Right renal cortex interstitium (tissue), 3 donors: ENCODE measurements at places on chromosomes 2 and 18. TPM values are rescaled to one million over a fixed set of nuclear protein-coding genes. Genes with fewer than 3 reads are reported as not detected.

DNA sequence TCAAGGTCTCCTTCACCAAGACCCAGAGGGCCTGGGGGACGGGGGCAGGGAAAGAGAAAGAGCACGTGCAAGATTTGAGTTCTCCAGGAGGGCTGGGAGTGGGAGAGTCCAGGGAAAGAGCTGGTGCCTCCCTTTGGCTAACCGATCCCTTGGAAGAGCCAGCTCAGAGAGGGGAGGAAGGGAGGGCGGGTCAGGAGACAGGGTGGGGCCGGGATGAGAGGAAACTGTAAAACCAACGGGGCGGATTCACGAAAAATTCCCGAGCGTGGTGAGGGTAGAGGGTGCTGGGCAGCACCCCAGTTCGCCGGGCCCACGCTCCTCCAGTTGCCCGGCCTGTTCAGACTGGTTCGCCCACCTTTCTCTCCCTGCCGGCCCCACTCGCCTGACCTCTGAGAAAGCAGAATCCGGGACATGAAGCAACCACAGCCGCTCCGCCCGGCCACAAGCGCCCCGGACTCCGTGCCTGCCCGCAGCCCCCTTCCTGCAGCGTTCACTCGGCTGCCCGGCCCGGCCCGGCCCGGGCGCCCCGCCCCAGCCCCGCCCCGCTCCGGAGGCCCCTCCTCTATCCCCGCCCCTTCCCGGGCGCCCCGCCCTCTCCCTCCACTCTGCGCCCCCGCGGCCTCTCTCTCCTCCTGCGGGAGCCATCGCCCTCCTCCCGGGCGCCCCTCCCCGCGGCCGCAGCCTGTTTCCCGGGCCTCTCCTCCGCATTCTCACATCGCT lies 230.9 kb upstream of the SMAD2 start:
- DNase-seq: no peak

DNA sequence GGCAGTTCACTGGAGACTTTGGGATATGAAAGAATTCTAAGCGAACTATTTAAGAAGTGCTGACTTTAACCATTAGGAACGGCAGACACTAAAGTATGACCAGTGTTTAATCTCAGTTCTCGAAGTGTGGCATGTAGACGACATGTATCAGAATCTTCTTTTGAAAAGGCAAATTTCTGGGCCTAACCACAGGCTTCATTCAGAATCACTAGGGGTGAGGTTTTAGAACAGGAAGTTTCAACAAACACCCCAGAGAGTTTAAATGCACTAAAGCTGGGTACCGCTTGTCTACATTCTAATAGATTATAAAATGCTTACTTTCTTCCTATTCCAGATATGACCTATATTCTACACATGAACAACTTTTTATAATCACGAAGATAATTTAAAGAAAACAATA lies 180.3 kb downstream of the ANKRD44 start:
- no peak for DNase-seq

DNA sequence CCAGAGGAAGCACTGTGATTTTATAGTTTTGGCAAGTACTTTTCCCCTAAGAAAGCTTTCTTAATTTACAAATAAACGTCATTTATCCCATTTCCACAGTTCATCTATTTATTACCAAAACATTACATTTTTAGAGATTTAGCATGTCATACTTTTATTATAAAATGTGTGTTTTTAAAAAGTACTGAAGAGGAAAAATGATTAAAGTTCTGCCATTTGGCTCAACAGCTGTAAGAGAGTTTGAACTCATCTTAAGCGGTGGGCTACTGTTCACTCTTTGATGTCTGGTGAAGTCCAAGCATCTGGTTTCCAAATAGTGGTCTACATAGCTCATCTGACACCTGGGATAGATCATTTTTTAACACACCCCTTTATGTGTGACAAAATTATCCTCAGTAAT lies 51.3 kb upstream of the TANC1 start:
- DNase-seq: no peak

GRCh38 chr2:15889442-15890123 lies 50.8 kb upstream of the MYCN start:
- no peak for DNase-seq

Gene NFATC1
- polyA plus RNA-seq: 6.1 TPM

GRCh38 chr2:227793148-227793712 lies 20.4 kb upstream of the CCL20 start:
- no peak for DNase-seq

- no peak for DNase-seq
These were observed 242.7 kb upstream of the ZSWIM2 start for GRCh38 chr2:187091664-187092063.

- no peak for DNase-seq
These were observed 705.6 kb upstream of the ID2 start for GRCh38 chr2:7976206-7976605.

DNA sequence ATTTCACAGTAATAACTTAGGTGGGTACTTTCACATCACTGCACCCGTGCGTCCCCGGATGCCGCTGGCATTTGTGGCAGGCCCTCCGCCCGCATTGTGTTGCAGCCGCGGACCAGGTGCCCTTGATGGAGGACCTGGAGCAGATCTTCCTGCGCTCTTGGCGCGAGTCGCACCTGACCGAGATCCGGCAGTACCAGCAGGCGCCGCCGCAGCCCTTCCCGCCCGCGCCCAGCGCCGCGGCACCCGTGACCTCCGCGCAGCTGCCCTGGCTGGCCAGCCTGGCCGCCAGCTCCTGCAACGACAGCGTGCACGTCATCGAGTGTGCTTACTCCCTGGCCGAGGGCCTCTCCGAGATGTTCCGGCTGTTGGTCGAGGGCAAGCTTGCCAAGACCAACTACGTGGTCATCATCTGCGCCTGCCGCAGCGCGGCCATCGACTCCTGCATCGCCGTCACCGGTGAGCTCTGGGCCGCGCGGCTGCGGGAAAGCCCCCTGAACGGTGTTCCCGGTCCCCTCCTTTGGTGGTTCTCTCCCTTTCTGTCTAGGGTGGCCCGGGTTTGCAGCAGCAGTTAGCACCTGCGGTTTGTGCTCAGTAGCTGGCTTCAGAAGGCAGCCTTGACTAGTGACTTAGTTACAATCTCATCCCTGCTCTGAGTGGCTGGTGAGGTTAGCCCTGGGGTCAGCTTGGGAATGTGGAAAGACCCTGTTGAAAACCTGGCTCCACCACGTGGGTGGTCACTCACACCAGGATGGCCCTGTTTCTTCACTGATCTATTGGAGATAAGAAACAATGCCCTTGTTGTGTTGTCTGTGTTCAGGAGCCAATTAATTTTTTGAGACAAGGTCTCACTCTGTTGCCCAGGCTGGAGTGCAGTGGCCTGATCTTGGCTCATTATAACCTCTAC lies 59.1 kb downstream of the GREB1 start:
- no peak for DNase-seq

GRCh38 chr18:63774511-63774910 lies 707 bp upstream of the SERPINB7 start:
- no peak for DNase-seq

Gene PJVK
- 11.3 TPM for polyA plus RNA-seq

DNA sequence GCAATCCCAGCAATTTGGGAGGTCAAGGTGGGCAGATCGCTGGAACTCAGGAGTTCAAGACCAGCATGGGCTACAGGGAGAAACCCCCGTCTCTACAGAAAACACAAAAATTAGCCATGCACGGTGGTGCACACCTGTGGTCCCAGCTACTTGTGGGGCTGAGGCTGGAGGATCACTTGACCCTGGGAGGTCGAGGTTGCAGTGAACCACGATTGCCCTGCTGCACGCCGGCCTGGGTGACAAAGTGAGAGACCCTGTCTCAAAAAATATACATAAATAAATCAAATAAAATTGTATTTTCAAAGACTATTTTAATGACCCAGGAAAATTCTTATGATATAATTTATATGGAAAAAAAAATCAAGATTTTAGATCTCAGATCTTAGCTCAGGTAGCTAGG lies 191.5 kb downstream of the ZFP36L2 start:
- DNase-seq: no peak

DNA sequence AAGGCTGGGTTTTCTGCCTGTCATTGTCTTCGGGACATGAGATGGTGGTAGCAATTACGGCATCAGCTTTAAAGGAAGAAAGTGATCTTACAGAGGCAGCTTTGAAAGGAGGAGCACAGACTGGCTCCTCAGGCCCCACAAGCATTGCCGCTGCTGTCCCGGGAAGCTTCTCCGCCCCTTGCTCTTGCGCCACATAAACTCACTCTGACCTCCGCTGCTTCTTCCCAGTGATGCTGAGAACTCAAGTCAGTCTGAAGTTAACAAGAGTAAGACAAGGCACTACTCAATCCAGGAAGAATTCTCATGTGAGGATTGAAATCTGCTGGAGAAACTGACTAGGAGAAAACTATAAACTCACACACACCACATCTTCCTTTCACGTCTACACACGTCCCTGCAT lies 112.4 kb upstream of the RIOK3 start:
- DNase-seq: no peak

GRCh38 chr2:66432801-66433694 lies 1.9 kb upstream of the MEIS1 start:
- DNase-seq: peak; percentile 88

- no peak for DNase-seq
These were observed 81.1 kb downstream of the SH3BP4 start for GRCh38 chr2:235032949-235033348.

Gene OXER1
- 6.2 TPM for polyA plus RNA-seq

DNA sequence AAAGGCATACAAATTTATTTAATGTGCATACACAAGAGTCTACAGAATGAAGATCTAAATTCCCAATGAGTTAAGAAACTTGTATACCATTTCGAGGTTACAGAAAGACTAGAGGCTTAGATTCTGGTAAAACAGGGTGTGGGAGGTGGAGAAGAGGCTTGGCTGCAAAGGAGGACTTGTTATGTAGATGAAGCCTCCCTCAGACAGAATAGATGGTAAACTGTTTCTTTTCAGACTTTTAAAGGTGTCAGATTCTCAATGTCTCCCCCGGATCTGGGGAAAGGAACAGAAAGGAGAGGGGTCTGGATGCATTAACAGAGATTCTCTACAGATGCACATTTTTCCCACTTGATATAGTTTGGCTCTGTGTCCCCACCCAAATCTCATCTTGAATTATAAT lies 126.0 kb downstream of the ST6GAL2 start:
- DNase-seq: no peak

DNA sequence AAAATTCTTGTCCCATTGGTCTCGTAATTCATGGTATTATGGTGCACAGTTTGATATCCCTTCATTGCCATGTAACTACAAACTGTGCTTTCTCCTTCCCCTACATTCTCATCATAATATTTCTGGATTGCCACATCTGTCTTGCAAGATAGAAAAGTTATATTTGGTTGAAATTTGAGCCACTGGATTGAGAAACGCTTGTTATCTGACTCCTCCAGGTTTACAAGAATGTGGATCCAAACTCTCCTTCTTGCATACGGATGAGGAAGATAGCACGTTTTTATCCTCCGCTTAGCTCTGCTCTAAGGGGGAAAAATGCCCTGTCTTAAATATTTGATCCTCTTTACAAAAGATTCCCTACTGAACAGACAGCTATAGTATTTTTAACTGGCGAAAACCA lies 438.2 kb downstream of the TSN start:
- DNase-seq: no peak

Gene SERPINB4
- polyA plus RNA-seq: not detected

Gene ZNF521
- polyA plus RNA-seq: 43.0 TPM

Gene ADRA2B
- 5.3 TPM for polyA plus RNA-seq

- no peak for DNase-seq
These were observed 79.8 kb upstream of the FZD7 start for GRCh38 chr2:201953880-201954279.

GRCh38 chr18:34098109-34098508 lies 126.6 kb downstream of the NOL4 start:
- no peak for DNase-seq

Gene CAPN14
- 0.06 TPM for polyA plus RNA-seq

Gene PSMD14
- polyA plus RNA-seq: 61.0 TPM

Gene MAIP1
- polyA plus RNA-seq: 36.6 TPM

Gene CDK15
- 2.0 TPM for polyA plus RNA-seq
